H9 (cell line): ENCODE measurements at places on chromosomes 1 and 21. TPM values are rescaled to one million over a fixed set of nuclear protein-coding genes. Genes with fewer than 3 reads are reported as not detected.

The DCDC2B gene
- not detected in 2 replicates for total RNA-seq

The TTLL7 gene
- total RNA-seq = 3.4 and 6.6 TPM in 2 replicates

DNA sequence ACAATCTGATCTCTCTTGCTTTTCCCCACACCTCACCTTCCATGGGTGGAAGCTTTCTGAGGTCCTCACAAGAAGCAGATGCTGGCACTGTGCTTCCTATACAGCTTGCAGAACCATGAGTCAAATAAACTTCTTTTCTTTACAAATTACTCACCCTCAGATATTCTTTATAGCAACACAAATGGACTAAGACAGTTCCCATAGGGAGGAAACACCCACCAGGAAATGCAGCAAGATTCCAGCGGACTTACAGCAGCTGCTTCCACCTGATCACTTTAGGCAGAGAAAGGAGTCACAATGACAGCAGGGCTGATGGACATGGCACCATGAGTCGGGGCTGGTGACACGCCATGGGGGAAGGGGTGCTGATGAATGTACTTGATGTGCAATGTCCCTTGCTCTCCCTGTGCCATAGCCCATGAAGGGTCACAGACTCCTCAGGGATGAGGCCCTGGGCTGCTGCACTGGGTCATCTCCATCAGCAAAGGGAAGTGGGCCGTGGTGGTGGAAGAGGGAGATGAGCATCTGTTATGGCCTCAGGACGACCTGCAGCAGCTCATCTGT lies 53.9 kb downstream of the PRSS38 start:
- no peak for DNase-seq

DNA sequence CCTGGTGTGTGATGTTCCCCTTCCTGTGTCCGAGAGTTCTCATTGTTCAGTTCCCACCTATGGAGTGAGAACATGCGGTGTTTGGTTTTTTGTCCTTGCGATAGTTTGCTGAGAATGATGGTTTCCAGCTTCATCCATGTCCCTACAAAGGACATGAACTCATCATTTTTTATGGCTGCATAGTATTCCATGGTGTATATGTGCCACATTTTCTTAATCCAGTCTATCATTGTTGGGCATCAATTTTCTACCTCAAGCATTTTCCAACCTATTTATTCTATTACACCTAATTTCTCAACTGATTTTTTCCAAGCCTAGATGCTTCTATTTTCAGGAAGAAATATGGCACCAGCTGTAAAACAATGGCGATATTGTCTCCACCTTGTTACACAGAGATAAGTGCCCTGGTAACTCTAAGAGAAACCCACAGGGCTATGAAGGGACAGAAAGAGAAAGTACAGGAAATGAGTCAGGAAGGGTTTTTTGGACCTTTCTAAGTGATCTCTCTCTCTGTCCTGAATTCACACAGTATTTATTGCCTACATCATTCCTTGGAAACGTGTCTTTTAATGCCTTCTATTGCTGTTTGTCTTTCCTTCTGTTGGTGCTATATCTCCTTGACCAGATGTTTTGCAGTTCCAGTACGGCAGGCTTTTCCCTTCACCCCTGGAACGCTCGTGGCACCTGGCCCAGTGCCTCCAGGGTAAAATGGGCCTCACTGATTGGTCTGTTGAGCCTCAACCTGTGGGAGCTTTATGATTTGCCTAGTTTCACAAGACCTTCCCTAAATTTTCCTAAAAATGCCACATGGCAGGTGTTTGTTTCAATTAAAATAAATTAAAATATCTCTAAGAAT lies 14.6 kb upstream of the JAK1 start:
- no peak for DNase-seq

The ELOVL1 gene
- 20.7 and 21.6 TPM in 2 replicates for total RNA-seq

The RAB7B gene
- 0.68 and 0.83 TPM in 2 replicates for total RNA-seq

- no peak for DNase-seq
Measured at GRCh38 chr1:169618367-169618766, 11.6 kb downstream of the SELP start.

The S100A9 gene
- total RNA-seq = not detected in 2 replicates
